HCT116 (cell line): ENCODE measurements at places on chromosomes 5 and 9. TPM values are rescaled to one million over a fixed set of nuclear protein-coding genes. Genes with fewer than 3 reads are reported as not detected.

The PRDM9 gene
- not detected for total RNA-seq

The RAI14 gene
- 47.9 TPM for total RNA-seq

The F12 gene
- total RNA-seq, result 30.0 TPM

The MAST4 gene
- total RNA-seq, result 1.1 TPM

The SLC45A2 gene
- not detected for total RNA-seq

The DPM2 gene
- total RNA-seq, result 54.6 TPM

The CENPP gene
- 7.0 TPM for total RNA-seq

The HNRNPA0 gene
- total RNA-seq, result 38.9 TPM

The HSPB3 gene
- total RNA-seq, result not detected

The SHLD3 gene
- total RNA-seq, result 2.8 TPM

The FOXD4 gene
- 2.8 TPM for total RNA-seq

The NAIP gene
- total RNA-seq, result 7.0 TPM

The MYOZ3 gene
- 0.10 TPM for total RNA-seq

The HCN1 gene
- 0.10 TPM for total RNA-seq

The FLT4 gene
- 0.17 TPM for total RNA-seq

The ZDHHC11B gene
- total RNA-seq, result 3.8 TPM

The GRXCR2 gene
- not detected for total RNA-seq

The CTNND2 gene
- not detected for total RNA-seq

The ZNF608 gene
- 5.6 TPM for total RNA-seq

The KCNN2 gene
- not detected for total RNA-seq

The TEX48 gene
- total RNA-seq, result not detected

The TUBB4B gene
- total RNA-seq, result 502 TPM

The NME5 gene
- 3.1 TPM for total RNA-seq

The RNF44 gene
- 58.4 TPM for total RNA-seq

The DOCK8 gene
- 0.37 TPM for total RNA-seq

The GADD45G gene
- not detected for total RNA-seq

The FCN1 gene
- not detected for total RNA-seq

The ANKRD31 gene
- total RNA-seq, result 0.30 TPM

The LAMC3 gene
- total RNA-seq, result 7.7 TPM

The PTGS1 gene
- total RNA-seq, result 3.5 TPM

The GAPVD1 gene
- 53.1 TPM for total RNA-seq

The TMC1 gene
- 0.57 TPM for total RNA-seq

The MEIKIN gene
- total RNA-seq, result not detected

The GARIN3 gene
- total RNA-seq, result not detected

The ADAMTS13 gene
- total RNA-seq, result 9.2 TPM

The SERINC5 gene
- total RNA-seq, result 39.3 TPM

The SPINK13 gene
- not detected for total RNA-seq

The TAF11L10 gene
- total RNA-seq, result not detected

The RFESD gene
- total RNA-seq, result 4.1 TPM

The TAF1L gene
- total RNA-seq, result not detected

The DMRT2 gene
- 0.17 TPM for total RNA-seq

The RNF183 gene
- 0.12 TPM for total RNA-seq

The PRR16 gene
- total RNA-seq, result 0.42 TPM

The OR1J2 gene
- not detected for total RNA-seq

The SLC4A9 gene
- 0.49 TPM for total RNA-seq

The MSMP gene
- 1.2 TPM for total RNA-seq

The BTNL8 gene
- total RNA-seq, result not detected

The ECM2 gene
- not detected for total RNA-seq

The TAS2R1 gene
- total RNA-seq, result not detected

The PCDHB8 gene
- total RNA-seq, result not detected

The CERCAM gene
- 27.0 TPM for total RNA-seq

The PCDHGB4 gene
- total RNA-seq, result not detected
